ENCODE measurements at places on chromosomes 6 and 20.
A peak's percentile ranks its signal among the peaks of the same experiment; 100 is the strongest.

DNA sequence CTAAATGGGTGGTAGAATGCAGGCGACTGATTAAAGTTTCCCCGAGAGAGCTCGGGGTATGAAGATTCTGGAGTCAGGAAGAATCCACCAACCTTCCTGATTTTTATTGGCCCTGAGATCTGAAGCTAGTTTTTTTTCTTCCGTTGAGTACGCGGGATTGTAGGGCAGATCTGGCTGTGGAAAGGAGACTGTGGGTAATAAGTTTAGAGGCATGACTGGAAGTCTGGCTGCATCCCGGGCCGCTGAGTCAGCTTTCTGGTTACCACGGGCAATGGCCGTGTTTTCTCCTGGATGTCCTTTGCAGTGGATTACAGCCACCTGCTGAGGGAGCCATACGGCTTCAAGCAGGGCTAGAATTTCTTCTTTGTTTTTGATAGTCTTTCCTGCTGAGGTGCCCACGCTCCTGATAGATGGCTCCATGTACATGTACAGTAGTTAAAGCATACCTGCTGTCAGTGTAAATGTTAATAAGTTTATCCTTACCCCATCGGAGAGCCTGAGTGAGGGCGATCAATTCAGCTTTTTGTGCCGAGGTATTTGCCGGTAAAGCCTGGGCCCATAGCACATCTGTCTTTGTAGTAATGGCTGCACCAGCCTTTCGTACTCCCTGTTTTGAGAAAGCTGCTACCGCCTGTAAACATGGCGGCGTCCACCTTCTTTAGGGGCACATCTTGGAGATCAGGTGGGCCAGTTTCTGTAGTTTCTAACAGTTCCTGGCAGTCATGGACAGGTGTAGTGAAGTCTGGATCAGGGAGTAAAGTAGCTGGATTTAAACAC, 154.0 kb downstream of the TRIM27 start:
- peak; percentile 38 for DNase-seq

DNA sequence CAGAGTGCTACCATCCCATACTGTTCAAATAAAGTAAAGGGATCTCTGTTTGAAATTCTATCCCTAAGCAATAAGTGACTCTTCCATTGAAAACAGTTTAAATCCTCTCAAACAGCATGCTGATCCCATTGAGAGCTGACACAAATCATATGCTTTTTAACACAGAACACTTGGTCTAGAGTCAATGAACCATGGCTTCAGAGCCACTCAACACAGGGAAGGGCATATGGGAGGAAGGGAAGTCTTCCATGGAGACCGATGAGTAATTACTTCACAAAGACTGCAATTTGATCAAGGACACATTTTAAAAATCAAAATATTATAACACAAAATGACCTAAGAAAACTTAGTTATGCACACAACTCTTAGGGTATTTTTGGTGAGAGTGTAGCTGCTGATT, 1073.0 kb upstream of the MAP3K7 start:
- DNase-seq, result no peak

DNA sequence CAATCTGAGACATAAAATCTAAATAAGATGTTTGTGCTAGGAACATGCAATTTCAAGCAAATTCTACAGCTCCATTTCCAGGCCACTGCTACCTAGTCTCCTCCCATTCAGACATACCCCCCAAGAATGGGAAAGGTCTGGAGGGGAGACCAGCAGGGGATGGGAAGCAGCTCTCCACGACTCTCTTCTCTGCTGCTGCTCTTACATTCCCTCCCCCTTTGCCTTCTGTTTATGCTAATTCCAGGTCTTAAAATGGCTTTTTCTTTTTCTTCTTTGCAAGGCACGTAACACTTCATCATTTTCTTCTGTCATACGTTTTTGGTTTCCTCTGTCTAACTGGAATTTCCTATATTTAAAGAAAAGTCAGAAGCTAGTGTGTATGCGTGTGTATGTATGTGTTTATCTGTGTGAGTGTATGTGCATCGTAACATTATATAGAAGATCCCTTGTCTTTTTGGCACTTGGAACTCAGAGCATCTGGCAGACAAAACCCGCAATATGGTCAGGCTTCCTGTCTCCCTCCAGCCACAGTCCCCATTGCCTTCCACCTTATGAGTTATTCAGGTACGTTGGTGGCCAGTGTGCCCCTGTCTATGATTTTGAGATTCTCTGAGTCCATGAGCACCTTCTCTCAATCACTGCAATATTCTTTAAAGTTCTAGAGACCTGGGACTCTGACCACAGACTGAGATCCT, 493.7 kb downstream of the BTBD3 start:
- DNase-seq, result no peak

DNA sequence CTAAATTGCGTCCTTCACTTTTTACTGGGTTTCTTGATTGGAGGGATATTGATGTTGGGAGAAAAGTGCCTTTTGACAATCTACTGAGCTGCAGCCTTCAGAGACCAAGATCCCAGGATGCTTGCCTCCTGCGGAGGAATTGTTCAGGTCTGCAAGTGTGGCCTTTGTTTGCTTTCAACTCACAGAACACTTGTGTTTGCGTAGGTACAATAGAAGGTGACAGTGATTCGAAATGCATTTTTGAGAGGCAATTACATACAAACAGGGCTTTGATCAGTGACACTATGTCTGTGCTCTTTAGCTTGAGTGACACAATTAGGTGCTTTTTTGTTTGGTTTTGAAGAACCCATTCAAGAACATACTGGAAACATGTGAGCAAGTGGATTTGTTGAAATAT, 600.6 kb downstream of the QKI start:
- no peak for DNase-seq

DNA sequence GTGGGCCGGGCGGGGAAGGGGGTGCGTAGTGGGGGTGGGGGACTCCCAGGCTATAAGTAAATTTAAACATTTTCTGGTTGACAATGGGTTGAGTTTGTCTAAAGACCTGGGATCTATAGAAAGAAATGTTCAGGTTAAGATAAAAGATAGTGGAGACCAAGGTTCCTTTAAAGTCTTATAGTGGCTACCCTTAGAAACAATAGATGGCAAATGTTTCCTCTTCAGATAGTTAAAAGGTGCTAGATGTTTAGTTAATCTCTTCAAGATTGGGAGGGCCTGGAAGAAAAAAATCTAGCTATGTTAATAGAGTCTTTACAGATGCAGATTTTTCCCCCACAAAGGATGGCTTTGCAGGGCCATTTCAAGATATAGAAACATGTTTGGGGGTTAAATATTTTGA, 446.4 kb upstream of the FKBP1C start:
- no peak for DNase-seq

DNA sequence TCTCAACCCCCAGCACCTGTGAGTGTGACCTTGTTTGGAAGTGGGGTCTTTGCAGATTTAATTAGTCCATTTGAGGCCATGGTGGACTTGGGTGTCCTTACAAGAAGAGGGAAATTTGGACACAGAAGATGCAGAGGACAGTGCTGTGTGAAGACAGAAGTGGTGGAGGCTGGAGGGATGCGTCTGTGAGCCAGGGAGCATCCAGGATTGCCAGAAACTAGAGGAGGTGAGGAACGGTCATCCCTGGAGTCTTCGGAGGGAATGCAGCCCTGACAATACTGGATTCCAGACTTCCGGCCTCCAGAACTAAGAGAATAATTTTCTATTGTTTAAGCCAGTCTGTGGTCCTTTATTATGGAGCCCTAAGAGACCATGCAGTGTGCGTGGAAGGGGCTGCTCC, 22.9 kb upstream of the NPBWR2 start:
- no peak for DNase-seq

DNA sequence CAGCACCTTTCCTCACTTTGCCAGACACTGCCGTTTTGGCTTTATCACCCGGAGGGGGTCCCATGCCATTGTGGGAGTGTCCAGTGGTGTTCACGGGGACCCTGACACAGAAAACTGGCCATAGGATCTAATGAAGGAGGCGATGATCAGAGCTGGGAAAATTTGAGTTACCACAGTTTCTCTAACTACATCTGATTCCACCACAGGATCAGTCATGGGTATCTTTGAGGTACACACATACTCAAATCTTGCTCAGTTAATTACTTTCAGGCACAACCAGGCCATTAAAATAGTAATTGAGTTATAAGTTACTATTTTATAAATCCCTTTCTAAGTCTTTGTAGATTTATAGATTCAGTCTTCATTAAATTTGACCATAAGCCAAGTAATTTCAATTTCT, 215.1 kb downstream of the PRL start:
- no peak for DNase-seq

DNA sequence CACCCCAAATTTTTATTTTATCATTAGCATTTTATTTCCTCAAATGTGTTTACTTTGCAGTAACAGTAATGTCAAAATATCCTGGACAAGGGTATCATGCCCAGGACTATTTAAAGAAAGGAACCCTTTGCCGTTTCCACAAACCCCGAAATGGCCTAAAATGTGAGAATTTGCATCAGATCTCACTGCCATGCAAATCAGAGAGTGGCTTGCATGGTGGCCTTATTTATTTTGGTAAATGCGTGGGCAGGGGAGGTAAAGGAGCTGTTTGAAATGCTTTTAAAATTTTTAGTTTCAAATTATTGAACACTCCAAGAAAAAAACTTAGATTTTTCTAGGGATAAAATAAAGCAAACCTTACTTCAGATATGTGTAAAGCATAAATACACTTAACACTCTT, 43.8 kb downstream of the ADAT2 start:
- no peak for DNase-seq

GRCh38 chr20:34583544-34583943, 25.0 kb downstream of the MAP1LC3A start:
- DNase-seq, result no peak

DNA sequence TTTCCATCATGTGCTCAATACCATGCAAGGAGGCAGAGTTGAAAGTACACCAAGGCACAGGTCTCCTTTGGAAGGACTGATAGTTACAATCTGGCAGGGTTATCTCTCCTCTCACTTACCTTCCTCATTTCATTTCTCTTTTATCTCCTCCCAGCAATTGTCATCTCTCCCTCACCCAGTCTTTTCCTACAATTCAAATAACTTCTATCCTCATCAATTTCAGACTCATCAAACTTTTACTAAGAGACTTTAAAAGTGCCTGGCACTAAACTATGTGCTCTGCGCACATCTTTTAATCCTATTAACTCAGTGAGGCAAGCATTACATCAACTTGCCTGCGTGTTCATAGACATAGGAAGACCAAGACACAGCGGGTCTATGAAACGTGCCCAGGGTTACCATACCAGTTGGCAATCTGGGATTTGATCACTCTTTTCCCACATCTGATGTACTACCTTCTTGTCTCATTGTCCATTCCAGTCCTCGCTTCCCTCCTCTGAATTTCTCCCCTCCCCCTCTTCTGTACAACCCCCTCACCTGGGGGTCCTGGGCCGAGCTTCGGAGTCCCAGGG, 1.2 kb downstream of the VARS1 start:
- DNase-seq, result peak; percentile 53

GRCh38 chr20:402898-403581, 5.1 kb upstream of the RBCK1 start:
- DNase-seq, result no peak

DNA sequence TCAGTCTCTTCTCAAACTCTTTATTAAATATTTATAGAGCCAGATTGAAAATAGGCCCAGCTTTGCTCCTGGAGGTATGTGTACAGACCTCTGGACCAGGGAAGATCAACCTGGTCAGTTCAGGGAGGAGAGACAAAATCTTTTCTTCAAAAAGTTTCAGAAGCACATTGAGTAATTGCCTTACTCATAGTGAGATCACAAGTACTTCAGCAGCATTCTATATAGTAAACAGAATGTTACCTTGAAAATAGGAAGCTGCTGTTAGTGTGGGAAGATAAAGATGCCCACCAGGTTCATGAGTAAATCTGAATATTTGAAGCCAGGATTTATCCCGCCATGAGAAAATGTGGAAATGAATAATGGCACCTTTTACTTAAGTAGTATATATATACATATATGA, 665.9 kb upstream of the CITED2 start:
- DNase-seq, result no peak

GRCh38 chr6:52503851-52504781, 72.7 kb downstream of the TRAM2 start:
- DNase-seq, result peak; percentile 92

DNA sequence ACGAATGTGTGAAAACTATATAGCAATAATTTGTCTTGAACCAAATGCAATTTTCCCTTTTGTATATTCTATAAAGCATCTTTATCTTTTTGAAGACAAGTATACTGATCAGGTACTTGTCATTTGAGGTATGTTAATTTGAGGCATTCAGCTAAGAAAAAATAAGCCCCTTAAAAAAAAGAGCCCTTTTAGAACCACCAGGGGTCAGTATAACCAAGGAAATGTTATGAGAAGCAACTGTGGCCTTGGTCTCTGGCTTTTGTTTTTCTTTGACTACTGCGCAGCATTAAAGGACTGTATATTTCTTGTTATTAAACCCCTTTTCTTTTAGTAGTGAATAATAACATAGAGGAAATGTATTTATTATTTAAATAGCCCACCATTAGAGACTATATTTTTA, 43.1 kb downstream of the CD109 start:
- DNase-seq, result peak; percentile 77

DNA sequence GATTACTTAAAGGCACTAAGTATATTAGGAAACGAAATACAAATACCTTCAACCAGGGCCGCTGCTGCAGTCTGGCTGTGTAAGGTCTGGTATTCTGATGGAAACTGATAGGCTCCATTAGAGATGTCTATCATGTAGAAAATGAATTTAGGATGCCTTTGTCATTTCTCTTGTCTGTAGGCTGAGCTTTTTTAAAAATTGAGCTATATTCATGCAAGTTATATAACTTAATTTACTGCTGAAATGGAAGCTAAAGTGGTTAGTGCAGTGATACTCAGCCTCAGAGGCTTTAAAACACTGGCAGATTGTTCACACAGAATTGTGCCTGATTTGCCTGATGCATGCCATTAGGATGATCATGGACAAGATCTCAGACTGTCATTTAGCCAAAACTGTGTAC, 286.2 kb upstream of the QKI start:
- DNase-seq, result no peak

GRCh38 chr20:17857639-17858449, 110.8 kb downstream of the SNX5 start:
- DNase-seq, result no peak

GRCh38 chr6:81791756-81792155, 39.3 kb upstream of the TENT5A start:
- no peak for DNase-seq

DNA sequence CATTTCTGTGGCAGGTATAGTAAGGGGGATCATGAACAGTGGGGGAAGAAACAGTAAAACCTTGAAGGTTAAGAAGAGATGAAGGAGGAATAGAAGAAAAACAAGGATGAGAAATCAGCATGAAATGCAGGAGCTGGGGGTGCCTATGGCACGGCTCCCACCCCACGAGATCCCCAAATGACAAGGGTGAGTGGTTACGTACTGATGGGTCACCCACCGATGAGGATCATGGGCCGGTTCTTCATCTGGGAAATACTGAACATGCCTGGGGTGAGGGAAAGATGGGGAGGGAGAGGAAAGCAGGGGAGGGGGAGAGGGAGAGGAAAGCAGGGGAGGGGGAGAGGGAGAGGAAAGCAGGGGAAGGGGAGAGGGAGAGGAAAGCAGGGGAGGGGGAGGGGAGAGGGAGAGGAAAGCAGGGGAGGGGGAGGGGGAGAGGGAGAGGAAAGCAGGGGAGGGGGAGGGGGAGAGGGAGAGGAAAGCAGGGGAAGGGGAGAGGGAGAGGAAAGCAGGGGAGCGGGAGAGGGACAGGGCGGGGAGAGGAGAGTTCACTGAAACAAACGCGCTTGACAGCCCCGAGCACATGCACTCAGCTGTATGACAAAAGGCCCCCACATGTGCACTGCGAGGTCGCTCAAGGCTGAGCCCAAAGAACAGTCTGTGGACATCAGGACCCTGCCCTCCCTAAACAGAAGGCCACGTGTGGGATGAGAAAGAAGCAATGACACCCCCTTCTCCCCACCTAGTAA, 25.3 kb downstream of the MOCS1 start:
- no peak for DNase-seq

- DNase-seq, result no peak
Measured at GRCh38 chr20:58895448-58896180, 43.1 kb downstream of the GNAS start.
